ENCODE measurements at places on chromosomes 1 and 21.

GRCh38 chr1:147246044-147246690, 3.7 kb downstream of the CHD1L start:
- DNase-seq, result no peak

DNA sequence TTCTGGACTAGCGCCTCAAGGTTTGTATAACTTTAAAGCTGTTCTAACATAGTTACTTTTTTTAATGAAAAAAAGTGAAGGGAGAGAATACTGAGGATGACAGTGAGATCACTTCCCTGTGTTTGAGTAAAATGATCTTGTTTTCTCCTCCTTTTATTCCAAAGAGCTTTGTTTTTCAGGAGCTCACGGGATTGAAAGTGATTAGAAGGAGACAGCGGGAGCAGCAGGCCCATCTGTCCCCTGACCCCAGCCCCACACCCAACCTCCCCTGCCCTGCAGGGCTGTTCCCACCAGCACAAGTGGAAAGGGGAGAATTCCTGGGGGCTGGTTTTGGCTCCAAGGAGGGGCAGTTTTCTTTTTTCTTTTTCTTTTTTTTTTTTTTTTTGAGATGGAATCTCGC, 2.1 kb upstream of the DNMT3L start:
- DNase-seq, result no peak

- no peak for DNase-seq
Measured at GRCh38 chr1:220727519-220727918, 20.6 kb upstream of the MTARC2 start.

DNA sequence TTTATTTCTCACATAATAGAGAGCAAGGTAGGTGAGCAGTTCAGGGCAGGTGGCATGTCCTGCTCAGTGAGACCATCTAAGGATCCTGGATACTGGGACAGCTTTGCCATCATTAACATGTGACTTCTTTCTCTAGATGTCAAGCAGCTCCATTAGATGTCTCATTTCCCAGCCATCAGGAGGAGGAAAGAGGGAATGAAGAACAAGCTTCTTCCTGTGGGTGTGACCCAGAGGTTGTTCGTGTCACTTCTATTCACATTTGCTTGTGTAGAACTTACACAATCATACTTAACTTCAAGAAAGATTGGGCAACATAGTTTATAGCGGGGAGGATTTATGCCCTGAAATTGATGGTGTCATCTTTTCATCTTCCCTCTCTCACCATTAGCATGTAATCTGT, 169.2 kb upstream of the B3GALT2 start:
- no peak for DNase-seq

DNA sequence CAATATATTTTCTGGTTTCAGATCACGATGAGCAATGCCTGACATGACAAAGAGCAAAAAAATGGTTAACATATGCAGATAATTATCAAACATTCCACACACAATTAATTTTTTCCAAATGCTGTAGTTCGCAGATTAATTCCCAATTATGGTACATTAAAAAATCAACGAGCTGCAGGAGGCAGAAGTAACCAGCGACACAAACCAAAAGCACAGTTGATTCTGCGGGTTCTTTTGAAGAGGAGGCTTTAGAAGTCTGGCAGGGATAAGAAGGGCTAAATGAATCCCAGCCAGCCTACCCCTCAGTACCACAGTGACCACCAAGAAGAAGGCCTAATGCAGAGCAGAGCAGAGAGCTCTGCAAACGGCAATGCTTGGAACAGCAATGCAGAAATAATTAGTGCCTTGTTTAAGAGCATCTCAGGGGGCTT, 17.0 kb upstream of the KNCN start:
- DNase-seq, result no peak

GRCh38 chr1:29593601-29594382, 357.5 kb downstream of the PTPRU start:
- DNase-seq, result no peak

DNA sequence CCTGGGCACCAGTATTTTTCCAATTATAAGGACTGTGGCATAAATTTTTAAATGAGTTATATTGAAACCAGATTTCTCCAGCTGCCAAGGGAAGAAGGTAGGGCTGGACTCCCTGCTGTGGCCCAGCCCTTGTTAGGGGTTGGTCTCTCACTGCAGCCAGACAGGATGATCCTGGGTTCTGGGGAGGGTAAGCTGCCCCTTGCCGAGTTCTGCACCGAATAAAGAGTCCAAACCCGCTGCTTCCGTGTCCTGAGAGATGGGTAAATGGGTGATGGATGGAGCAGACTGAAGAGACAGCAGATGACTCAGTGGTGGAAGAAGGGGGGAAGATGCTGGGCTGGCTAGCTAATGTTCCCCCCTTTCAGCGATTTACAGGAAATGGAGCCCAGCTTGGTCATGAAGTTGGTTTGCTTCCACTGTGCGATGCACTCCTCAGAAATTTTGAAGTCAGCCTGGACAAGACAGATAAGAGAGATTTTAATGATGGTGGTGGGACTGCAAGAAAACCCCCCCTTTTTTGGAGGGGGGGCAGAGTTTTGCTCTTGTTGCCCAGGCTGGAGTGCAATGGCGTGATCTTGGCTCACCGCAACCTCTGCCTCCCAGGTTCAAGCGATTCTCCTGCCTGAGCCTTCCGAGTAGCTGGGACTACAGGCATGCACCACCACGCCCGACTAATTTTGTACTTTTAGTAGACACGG, 41.4 kb downstream of the YARS1 start:
- DNase-seq, result no peak

GRCh38 chr1:7891804-7892203, 38.9 kb upstream of the UTS2 start:
- DNase-seq, result no peak

DNA sequence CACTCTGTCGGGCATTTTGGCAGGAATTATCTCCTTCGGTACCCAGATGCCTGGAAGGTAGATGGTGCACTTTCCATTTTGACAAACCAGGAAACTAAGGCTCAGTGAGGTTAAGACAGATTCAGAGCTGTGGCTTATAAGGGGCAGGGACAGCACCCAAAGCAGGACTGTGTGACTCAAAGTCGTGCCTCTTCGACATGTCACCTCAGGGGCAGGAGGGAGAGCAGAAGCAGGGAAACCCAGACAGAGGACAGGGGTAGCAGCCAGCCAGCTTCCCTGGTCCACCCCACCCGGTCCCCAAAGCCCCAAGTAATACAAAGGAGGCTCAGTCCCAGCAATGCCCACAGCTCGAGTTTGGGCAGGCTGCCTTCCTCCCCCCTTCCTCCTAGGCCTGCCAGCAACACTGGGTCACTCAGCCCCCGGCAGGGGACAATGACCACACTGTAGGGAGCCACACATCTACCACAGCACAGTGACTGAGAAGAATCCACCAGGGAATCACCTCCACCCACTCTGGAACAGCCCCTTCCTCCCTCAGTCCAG, 2.5 kb downstream of the RHOC start:
- DNase-seq, result no peak

DNA sequence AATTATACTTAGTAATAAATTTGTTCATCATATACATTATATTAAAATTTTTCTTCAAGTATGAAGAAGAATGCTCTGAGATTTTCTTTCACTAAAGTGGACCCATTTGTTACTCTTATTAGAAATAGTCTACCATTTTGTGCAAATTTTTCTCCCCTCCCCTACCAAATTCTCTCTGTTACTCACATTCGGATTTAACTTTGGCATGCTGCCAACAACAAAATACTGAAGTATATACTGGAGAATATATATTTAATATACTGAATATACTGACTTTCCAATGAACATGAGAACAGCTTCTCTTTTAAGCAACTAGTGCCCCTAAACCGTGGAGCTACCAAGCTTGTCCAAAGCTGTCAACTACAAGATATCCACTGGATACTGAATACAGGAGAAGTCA, 57.2 kb downstream of the CENPF start:
- DNase-seq, result no peak

DNA sequence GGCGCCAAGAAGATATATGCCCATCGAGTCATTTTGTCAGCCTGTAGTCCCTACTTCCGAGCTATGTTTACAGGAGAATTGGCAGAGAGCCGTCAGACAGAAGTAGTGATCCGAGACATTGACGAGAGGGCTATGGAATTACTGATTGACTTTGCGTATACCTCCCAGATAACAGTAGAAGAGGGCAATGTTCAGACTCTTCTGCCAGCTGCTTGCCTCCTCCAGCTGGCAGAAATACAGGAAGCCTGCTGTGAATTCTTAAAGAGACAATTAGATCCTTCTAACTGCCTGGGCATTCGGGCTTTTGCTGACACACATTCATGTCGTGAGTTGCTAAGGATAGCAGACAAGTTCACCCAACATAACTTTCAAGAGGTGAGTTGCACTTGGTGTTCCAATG, 19.1 kb downstream of the KLHL20 start:
- no peak for DNase-seq

GRCh38 chr1:244296447-244296846, 155.3 kb downstream of the ADSS2 start:
- DNase-seq, result no peak

DNA sequence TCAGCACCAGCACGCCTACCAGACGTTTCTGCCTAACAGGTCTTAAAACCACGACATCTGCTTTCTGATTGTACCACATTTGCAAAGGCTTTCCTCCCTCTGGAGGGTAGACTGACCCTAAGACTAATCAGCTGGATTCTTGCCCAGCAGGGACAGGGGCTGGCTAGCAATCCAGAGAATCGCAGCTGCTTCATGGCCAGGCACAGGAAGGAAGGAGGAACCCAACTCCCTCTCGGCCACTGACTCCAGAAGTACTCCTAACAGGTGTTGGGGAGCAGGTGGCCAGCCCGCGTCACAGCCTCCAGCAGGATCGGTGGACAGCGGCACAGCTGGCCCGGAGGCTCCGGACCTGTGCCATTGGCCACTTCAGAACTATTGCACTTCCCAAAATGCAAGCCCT, 180.8 kb downstream of the NPHP4 start:
- no peak for DNase-seq

- DNase-seq, result no peak
Measured at GRCh38 chr1:41109310-41110197, 88.0 kb upstream of the SLFNL1 start.

DNA sequence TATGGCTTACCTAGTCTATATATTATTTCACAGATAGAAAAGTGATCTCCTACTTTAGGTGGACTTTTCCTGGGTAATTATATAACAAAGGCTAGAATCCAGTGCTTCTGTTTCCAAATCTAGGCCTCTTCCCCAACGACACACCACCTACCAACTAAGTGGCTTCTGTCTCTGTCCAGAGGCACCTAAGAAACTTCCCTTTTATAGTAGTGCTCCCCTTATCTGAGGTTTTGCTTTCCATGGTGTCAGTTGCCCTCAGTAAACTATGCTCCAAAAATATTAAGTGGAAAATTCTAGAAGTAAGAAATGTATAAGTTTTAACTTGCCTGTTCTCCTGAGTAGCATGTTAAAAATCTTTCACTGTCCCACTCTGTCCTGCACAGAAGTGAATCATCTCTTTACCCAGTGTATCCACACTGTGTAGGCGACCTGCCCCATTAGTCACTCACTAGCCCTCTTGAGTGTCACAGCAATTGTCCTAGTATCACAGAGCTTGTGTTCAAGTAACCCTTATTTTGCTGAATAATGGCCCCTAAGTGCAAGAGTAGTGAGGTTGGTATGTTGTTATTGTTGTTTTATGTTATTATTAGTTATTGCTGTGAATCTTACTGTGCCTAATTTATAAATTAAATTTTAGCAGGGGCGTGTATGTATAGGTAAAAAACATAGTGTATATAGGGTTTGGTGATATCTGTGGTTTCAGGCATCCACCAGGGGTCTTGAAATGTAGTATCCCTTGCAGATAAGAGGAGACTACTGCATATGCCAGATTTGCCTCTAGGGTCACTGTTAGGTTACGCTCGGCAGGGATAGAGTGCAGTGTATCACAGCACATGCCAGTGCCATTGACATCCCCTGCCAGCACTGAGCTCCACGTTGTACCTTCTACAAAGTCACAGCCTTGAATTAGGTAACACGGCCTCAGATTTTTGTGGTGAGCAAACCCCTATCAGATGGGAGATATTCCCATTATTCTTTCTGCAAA, 14.7 kb upstream of the CD53 start:
- DNase-seq, result no peak

- no peak for DNase-seq
Measured at GRCh38 chr1:20153000-20153418, 13.9 kb downstream of the PLA2G2F start.

DNA sequence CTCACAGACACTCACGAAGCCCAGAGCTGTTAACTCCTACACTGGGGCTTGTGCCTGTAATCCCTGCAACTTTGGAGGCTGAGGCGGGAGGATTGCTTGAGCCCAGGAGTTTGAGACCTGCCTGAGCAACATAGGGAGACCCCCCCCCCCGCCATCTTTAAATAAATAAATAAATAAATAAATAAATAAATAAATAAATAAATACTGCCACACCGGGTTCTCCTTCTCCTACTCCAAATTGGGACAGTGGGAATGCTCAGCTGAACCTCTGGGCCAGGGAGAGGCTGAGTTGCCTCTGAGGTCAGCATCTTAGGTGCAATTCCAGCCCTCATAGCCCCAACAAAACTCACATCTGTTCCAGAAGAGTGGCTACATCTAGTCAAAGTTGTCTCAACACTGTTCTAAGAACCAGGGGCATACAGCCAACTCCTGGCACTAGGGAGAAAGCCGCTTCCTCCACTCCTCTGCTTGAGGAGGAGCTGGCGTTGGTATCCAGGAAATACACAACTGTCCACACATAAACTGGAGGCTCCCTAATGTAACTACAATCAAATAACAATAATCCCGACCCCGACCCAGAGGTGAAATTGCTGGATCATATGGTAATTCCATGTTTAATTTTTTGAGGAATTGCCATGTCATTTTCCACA, 27.0 kb downstream of the C1orf216 start:
- no peak for DNase-seq

- no peak for DNase-seq
Measured at GRCh38 chr21:29888437-29888836, 51.4 kb downstream of the GRIK1 start.

DNA sequence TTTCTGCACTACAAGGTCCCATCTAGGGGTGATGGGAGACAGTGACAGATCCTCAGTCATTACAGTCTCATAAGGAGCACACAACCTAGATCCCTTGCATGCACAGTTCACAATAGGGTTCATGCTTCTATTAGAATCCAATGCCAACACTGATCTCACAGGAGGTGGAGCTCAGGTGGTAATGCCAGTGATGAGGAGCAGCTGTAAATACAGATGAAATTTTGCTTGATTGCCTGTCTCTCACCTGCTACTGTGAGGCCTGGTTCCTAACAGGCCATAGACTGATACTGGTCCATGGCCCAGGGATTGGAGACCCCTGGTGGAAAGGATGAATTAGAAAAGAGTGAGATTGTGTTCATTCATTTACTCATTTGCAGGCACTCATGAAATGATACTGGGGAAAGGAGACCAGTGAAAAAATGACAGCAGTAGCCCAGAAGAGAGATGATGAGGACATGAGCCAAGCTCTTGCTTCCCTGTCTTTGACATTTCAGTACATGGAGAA, 251.6 kb upstream of the DUSP10 start:
- DNase-seq, result no peak

Data from NCI-H1930 (cell line).